HepG2 (cell line): ENCODE measurements at places on chromosomes 6 and 20. TPM values are rescaled to one million over a fixed set of nuclear protein-coding genes. Genes with fewer than 3 reads are reported as not detected.

DNA sequence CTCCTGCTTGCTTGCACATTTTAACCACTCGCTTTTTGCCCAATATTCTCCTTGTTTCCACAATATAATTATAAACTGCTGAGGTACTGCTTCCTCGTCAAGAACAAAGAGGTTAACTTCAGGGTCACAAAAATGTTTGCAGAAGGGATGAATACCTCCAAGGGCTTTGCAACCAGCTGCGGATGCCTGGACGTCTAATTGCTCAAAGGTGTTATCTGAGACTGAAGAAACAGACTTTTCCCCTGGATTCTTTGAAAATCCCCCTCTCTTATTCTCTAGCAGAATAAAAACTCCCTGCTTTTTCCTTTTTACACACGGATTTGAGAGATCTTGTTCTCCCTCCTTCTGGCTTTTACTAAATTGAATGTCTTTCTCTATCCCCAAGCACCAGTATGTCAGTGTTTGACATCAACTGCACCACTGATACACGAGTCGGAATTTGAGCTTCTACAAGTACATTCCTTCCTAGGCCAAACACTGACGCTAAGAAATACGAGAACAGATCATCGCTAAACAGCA, 336 bp upstream of the SMPDL3A start:
- DNase-seq = peak; percentile 61

The PDE10A gene
- total RNA-seq = not detected in 2 replicates

DNA sequence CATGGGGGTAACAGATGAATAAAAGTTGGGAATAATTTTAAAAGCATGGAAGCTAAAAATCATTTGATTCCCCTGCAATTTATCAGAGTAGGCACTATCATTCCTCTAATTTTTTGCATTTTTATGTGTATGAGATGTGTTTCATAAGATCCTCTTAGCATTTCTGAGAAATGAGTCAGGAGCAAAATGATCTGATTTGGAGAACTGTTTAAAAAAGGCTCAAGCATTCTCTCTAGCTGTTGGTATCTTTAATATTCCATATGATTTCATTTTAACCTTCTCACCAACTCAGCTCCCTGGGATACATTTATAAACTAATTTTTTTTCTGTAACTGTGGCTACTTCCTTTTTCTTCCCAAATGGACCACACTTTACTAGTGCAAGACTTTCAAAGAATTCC, 60.9 kb downstream of the MCHR2 start:
- DNase-seq = no peak

DNA sequence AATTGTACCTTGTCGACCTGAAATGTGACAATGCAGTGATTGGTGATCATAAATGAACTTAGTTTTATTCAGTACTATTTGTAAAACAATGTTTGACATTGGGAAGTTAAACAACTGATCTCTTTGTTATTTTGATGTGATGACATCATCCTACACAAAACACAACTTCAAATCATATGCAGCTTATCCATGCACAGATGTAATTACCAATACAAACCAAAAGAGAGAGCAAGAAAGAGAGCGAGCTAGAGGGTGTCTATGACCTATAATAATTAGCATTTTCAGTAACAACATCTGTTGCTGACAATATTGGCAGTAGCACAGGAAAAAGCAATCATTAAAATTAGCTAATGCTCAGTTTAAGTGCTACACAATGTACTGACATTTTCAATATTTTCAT, 320.9 kb downstream of the UTRN start:
- no peak for DNase-seq

The SLC2A10 gene
- 9.6 and 16.0 TPM in 2 replicates for total RNA-seq

DNA sequence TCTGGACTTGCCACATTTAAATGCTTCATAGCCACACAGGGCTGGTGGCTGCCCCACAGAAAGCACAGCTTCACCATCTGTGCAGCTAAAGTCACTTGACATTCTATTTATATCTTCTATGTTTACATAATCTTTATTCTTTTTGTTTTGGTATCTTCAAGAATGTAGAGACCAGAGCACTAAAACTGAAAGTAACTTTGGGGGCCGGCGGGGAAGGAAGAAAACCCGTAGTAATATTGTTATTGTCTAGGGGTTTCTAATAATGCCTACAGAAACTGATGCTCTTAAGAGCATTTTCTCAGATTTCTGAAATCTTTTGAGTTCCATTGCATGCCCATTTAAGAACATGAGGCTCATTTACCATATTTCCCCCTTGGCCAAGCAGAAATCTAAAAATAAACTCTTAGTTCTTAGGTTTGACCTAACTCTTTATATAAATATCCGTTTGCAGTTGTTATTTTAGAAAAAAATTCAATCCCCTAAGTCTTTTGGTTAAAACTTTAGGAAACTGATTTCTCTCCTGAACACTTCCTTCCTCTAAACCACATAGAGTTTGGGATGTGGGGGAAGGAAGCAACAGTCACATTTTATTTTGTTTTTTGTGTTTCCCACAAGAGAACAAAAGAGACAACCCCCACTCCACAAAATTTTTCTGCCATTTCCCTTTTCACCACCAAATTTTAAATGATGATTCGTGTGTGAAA, 207.6 kb downstream of the OGFRL1 start:
- DNase-seq = no peak

DNA sequence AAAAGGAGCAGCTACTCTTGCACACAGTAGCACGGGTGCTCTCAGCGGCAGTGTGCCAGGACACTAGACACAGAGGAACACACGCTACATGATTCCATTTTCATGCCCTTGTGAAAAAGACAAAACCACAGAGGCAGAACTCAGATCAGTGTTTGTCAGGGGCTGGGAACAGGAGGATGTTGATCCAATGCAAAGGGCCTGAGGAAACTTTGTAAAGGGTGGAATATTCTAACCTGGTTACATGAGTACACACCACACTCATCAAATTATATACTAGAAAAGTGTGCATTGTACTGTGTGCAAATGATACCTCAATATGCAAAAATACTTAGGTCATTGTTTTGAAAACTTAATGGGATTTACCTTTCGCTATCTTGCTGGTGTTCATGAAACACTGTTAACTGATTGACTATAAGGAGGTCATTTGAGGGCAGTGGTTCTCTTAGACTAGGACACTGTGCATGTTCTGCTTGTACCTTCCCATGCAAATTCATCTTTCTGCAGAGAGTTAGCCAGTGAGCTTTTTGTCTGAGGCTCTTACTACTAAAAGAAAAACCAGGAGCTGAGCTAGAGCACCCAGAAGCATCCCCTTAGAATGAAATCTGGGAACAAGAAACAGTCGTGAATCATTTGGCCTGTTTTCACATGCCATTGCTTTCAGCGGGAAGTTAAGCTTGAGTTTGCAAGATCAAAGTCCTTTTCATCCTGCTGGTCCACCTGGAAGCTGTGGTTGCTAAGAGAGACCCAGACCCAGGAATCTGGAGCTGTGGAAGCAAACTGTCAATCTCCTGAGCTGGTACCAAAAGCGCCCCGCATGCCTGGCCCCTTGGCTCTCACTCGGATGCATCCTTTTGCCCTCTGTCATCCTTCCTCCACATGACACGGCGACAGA, 204.8 kb downstream of the TTLL2 start:
- peak; percentile 60 for DNase-seq

The MCHR2 gene
- not detected in 2 replicates for total RNA-seq

The DSP gene
- total RNA-seq = 89.8 and 133 TPM in 2 replicates

DNA sequence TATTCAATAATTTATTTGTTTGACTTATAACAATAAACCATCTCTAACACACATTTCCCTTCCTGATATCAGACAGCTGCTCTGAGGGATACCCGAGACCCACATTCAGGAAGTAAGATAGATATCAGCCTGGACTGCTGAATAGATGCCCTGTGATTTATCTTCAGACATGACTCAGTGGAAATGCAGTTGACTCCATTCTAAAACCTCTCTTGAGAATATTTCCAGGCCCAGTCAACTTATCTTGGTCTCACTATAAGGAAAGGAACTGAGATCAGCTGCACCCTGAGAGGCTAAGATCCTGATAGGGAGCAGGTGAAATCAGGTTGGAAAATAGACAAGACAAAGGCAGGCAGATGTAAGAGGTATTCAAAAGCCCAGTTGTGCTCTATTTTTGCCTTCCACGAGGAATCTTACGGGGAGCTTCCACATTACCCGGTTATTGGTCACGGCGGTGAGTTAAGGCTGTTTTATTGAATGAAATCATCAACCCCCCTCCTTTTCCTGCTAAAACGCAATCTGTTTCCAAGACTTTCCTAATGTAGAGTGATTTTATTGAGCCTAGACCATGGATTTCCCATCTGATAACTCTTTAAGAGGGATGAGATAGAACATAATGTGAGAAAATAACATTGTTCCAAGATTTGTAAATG, 25.5 kb downstream of the C6orf15 start:
- DNase-seq = no peak

DNA sequence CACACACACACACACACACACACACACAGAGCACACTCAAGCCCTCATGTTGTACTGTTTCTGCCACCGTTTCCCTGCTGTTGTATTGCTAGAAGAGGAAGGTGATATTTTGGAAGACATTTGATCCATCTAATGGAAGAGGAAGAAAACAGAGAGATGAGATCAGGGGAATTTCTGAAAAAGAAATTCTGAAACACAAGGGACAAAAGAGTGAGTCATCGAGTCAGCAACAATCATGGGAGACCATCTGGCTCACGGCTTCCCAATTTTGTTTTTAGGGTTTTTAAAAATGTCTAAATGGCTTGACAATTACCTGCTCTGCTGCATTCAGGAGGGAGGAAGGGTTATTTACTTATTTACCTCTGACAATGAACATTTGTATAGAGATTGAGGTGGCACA, 22.0 kb downstream of the SOX4 start:
- DNase-seq = no peak

DNA sequence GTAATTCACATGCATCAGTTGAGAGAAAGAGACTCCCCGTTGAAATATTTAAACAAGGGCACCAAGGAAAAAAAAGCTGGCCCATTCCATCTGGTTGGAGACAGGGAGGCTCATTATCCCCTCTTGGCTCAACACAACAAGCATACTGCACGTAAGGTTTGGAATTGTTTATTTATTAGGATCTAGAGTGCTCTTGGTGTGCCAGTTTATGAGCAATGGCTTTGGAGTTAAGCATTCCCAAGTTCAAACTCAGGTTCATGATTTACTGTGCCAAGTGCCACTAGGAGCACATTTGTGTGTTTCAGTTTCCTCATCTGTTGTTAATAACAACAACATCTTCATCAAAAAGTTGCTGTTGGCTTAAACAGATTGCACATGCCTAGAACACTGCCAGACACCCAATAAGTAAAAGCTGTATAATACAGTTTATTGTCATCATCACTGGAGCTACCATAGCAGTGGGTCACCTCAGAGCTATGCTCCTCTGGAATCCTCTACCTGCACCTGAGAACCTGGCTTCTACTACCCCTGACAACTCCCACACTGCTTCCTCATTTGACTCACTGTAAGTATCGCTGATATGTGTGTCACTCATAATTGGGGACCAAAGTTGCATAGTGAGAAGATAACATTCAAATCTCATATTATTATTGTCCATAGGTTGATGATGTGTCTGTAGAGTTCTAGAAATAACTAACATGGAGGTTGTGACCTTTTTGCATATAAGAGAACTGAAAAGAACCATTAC, 5.4 kb downstream of the SLC17A3 start:
- no peak for DNase-seq

GRCh38 chr20:62208795-62209755, 11.0 kb downstream of the HRH3 start:
- DNase-seq = peak; percentile 63

DNA sequence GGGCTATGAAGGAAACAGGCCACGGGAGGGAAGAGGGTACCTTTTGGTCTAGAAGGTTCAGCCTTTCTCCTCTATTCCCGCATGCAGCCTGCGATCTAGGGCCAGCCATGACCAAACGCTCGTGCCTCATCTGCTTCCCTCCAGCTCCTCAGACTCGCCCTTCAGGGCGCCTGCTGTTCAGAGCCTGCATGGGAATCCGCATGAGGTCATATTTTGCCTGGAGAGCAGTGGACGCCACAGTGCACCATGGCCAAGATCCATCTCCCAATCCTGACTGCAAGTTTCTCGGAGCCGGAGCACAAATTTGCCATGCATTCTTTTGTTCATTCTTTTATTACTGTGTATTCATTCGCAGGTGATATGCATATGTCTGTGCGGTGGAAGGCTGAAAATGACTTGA, 608.1 kb downstream of the QKI start:
- no peak for DNase-seq

The SLC17A3 gene
- 0.09 TPM in 1 of 2 replicates, not detected in the other for total RNA-seq

DNA sequence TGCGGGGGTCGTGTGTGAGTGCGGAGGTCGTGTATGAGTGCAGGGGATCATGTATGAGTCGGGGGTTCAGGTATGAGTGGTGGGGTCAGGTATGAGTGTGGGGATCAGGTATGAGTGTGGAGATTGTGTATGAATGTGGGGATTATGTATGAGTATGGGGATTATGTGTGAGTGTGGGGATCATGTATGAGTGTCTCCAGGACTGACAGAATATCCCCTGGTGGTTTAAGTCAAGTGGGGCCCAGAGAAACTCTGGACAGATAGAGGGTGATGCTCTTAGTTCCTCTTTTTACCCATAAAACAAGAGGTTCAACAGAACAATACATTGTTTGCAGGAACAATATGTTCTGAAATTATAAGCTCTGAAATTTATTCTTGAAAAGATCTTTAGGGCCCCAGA, 131.9 kb downstream of the UST start:
- no peak for DNase-seq

The MAP1LC3A gene
- total RNA-seq = not detected in 2 replicates

DNA sequence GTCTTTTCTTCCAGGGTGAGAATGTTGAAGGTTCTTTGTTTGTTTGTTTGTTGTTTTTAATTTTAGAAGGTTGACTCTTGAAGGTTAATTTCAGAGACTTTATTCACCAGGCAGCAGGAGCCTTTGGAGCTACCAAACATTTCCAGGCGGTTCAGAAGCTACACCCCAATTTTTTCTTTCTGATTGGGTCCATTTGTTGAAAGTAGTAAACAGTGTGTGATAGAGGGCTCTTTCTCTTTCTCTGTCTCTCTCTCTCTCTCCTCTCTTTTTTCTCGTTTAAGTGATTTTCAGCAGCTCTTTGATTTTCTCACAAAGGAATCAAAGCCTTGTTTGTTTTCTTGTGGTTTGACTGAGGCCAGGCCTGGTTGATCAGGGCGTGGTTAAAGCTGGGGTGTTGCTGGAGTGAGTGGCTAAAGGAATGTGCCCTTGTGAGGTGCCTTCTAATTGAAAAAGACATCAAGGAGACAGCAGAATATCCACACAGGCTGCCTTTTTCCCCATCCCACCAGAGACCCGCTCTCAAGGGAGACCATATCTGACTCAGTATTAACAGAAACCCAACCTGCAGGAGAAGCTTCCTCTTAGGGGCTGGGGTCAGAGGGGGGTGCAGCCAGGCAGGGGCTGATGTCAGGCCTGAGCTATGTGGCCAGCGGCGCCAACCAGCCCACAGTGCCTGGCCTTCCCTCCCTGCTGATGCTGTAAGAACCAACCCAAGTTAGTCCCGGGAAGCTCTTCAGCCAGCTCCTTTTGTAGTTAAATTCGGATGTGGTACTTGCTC, 40.4 kb upstream of the NAA20 start:
- peak; percentile 90 for DNase-seq

The SCAF8 gene
- total RNA-seq = 40.8 and 47.3 TPM in 2 replicates

The KCNG1 gene
- total RNA-seq = not detected in 2 replicates

The SCUBE3 gene
- total RNA-seq = not detected in 2 replicates

GRCh38 chr6:65638047-65638831, 68.8 kb downstream of the EYS start:
- peak; percentile 45 for DNase-seq
